ENCODE measurements at places on chromosomes 16 and 17.

DNA sequence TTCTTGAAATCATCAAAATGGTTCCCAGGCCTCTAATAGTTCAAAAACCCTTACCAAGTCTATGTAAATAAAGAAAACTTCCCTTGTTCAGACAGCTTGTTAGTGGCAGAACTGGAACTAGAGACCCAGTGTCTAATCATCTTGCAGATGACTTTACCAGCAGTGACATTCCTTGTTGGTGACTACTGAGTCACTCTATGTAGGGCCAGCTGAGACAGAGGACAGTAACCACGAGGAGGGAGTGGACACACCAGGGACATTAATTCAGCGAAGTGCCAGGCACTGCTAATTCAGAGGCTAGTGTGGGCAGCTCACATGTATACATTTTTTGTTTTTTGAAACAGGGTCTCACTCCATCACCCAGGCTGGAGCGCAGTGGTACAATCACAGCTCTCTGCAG lies 6.1 kb upstream of the HEATR3 start:
- DNase-seq = no peak

DNA sequence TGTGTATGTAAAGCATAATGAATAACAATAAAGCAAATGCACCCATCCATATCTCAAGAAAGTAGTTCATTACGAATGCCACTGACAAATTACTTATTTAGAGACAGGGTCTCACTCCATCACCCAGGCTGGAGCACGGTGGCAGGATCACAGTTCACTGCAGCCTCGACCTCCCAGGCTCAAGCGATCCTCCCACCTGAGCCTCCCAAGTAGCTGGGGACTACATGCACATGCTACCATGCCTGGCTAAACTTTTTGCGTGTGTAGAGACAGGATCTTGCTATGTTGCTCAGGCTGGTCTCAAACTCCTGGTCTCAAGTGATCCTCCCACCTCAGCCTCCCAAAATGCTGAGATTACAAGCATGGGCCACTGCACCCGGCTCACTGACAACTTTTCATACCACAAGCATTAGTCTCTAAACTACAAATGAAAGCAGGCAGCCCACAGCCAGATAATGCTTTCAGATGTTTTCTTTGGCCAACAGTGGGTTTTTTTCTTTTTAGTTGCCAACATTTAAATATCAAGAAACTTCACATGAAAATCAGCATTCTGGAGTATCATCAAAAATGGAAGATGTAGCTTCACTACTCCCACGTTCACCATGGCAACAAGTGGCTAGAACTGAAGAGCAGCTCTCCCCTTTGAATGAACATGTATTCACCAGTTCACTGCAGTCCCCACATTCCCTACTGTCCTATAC lies 7.7 kb downstream of the ARHGAP17 start:
- no peak for DNase-seq

GRCh38 chr16:73955255-73955654 lies 341.4 kb upstream of the PSMD7 start:
- DNase-seq = no peak

DNA sequence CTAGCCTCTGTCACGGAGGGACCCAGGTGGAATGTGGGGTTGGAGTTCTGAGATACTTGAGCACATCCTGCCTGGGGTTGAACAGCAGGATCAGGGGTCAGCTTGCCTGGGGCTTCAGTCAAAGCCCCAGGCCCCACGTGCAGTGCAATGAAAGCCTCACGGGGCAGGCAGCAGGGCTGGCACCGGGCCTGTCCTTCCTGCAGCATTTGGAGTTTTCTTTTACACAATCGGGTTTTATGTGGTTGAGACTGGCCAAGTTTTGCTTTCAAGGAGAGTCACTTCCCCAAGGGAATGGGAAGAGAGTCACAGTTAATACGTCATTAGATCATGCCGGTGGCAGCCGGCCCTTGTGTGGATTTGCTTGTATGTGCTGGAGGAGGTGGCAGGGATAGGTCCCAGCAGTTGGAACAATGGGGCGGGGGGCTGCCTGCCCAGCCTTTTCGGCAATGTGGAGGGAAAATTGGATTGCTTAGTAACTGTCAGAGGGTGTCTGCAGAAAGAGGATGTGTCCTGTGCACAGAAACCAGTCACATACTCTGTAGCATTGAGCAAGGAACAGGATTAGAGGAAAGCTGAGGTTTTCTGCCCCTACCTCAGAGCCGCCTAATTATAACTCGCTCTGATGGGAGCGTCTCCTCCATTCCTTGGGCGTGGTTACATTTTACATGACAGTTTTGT lies 4.5 kb downstream of the RMI2 start:
- no peak for DNase-seq

- no peak for DNase-seq
Measured at GRCh38 chr17:34758718-34759117, 179.3 kb downstream of the TMEM132E start.

- DNase-seq = no peak
Measured at GRCh38 chr17:58968426-58969061, 138.1 kb downstream of the TRIM37 start.

DNA sequence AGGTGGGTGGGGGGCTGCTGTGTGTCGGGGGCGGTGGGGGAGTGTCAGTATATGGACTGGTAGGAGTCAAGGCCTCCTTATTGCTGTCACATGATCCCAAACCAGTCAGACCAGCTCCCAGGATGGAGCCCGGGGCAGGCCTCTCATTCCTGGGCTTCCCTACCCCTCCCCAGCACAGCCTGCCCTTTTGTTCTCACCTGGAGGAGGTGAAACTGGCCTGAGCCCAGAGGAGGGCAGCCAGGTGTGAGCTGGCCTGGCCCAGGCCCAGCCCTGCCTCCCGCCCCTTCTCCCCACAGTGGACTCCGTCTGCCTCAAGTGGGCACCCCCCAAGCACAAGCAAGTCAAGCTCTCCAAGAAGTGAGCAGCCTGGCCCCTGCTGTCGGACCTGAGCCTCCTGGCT lies 4.6 kb downstream of the PRSS8 start:
- DNase-seq = no peak

DNA sequence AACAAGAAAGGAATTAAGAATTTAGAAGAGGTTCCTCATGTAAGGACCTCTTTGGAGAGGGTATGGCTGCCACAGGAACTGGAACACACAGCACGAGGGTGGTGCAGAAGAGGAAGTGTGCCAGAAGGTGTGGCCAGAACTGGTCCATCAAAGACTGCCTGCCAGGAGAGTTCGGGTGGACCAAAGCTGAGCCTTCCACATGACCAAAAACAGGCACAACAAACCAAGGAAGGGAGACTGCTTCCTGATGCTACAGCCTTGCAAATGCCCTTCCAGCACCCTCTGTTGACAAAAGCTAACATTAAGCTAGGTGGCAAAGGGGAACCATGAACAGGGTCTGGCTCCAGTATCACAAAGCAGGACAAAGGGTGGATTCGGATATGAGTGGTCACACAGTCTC lies 125.8 kb upstream of the TMEM97 start:
- DNase-seq = no peak

- DNase-seq = no peak
Measured at GRCh38 chr16:1257561-1258224, 1.8 kb downstream of the TPSD1 start.

DNA sequence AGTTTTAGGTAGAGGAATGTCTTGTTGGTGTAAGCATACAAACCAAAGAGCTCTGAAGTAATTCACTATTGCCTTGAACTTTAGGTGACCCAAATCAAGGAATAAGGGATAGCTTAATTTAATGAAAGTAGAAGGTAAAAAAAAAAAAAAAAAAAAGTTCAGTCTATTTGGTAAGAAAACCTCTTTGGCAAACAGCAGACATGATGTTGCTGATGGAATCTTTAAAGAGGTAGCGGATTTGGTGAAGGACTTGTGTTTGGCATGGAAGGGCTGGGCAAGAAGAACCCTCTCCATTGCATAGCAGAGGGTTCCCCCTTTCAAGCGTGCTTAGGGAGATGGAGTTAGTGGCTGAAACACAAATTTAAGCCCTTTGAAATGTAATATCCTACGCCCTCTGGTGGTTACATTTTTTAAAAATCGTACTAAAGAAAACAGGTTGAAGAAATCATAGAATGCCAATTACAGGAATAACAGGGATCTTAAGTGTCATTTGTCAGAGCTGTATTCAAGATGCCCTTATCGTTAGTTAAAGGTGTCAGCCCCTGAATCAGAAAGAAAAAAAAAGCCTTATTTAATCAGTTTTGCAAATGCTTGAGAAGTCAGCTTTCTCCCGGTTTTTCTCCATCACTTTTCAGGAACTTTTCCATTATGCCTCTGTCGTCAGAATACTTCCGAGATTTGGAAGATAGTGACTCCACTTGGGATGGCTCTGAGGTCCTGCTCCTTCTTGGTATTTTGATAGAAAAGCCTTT lies 383.1 kb downstream of the KCNJ2 start:
- peak; percentile 40 for DNase-seq

DNA sequence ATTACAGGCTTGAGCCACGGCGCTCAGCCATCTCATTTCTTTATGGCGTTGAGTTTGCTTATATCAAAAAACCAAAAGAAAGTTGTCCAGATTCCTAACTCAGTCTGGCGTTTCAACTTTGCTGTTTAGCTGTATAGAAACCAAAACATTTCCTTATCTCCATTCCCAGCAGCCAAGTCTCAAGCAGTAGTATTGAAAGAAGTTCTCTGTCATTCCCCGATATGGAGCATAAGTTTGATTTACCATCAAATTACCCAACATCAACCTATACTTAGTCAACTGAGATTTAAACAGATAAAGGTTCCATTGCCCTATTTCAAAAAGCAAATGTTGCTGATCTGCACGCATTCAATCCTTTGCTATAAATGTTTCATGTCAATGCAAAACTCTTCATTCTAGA lies 27.5 kb upstream of the RAB11FIP4 start:
- DNase-seq = no peak

- no peak for DNase-seq
Measured at GRCh38 chr17:77999413-78000173, 41.1 kb downstream of the TNRC6C start.

DNA sequence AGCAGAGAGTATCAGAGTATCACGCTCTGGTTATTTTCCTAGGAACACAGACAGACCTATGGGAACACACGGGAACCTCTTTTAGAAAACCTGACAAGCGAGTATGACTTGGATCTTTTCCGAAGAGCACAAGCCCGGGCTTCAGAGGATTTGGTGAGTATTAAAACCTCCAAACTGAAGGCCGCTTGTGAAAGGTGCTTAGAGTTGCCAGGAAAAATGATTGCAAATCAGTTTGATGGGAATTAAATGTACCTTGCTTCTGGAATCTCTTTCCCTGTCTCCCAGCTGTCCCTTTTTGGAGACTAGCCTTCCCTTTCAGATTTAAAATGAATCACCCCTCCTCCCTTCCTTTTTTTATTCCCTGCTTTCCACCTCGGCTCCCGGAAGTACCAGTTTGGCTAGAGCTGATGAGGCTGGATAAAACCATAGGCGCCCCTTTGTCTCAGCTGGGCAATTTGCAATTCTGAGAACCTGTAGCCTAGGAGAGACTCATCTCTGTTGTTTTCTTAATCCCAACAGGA lies 27.3 kb downstream of the KAT7 start:
- DNase-seq = no peak

DNA sequence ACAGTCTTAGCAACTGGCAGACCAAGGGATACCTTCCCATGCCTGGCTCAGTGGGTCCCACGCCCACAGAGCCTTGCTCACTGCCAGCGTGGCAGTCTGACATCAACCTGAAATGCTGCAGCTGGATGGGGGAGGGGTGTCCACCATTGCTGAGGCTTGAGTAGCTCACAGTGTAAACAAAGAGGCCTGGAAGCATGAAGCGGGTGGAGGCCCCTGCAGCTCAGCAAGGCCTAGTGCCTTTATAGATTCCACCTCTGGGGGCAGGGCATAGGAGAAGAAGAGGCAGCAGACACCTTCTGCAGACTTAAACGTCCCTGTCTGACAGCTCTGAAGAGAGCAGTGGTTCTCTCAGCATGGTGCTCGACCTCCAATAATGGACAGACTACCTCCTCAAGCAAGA lies 263.2 kb downstream of the KIF2B start:
- no peak for DNase-seq

DNA sequence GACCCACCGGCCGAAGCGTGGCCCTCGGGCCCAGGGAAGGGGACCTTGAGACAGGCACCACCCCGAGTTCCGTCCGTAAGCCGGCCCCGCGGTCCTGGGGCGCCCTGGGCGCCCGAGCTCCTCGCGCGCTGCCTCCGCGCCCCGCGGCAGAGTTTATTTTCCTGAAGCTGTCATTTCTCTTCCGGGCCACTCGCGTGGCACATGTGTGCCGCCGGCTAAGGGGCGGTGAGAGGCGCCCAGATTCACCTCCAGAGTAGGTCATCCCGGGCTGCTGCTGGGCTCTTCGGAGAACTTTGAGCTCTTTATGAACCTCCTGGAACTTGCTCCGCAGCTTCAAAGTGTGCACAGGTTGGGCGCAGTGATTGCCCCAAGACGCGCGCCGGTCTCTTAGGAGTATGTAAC lies 489 bp downstream of the ZC3H18 start:
- no peak for DNase-seq

DNA sequence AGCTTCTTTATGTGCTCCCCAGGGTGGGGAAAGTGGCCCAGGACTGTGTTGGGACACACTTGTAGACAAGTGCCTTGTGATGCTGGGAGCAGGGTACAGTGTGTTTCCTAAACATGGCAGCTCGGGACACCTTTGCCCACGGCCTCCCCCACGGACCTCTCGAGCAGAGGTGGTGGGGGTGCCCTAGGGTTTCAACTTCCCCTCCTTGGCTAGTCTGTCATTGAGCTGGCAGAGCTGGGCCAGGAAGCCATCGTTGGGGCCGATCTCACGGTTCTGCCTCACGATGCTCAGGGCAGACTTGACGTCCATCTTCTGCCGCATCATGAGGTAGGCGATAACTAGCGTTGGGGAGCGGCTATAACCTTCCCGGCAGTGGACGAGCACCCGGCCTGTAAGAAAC lies 9.4 kb downstream of the DUSP3 start:
- DNase-seq = no peak

DNA sequence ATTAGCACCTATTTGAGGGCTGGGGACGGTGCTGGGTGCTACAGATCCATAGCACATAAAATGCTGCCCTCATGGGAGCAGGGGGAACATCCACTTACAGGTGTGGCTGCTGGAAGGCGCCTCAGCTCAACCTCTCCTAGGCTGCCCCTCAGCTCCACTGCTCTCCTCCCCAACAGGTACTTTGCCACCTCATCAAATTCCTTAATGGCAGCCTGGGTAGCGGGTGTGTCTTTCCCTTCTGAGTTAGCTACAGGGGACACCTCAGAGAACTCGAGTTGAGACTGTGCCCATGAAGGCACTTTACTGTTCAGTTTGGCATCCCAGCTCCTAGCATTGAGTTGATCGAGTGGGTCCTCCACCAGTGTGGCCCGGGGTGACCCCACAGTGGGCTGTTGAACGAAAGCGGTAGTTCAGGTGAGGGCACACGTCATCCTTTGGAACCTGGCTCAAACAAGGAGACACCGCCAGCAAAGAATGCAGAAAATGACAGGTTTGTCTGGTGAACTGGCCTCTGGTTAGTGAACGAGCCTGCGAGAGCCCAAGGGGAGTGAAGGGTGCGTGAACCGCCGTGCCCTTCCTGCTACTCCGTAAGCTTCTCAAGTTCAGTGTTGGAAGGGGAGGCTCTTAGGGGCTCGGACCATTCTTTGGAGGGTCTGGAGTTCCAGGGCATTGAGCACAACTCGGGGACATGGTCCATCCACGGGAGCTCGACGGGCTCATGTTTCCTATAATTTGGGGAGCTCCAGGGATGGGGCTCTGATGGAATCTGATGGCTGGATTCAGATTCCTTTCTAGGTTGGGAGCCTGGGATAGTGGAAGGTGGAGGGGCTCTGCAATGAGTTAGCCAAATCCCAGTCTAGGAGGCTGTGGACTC lies 3.5 kb upstream of the CMIP start:
- no peak for DNase-seq

- DNase-seq = no peak
Measured at GRCh38 chr16:81939164-81940056, 71.9 kb downstream of the SDR42E1 start.

- no peak for DNase-seq
Measured at GRCh38 chr17:17667947-17668346, 13.3 kb upstream of the RAI1 start.
